ENCODE measurements at places on chromosomes 6 and 20.

- DNase-seq = no peak
Measured at GRCh38 chr20:47713878-47714450, 71.3 kb downstream of the SULF2 start.

DNA sequence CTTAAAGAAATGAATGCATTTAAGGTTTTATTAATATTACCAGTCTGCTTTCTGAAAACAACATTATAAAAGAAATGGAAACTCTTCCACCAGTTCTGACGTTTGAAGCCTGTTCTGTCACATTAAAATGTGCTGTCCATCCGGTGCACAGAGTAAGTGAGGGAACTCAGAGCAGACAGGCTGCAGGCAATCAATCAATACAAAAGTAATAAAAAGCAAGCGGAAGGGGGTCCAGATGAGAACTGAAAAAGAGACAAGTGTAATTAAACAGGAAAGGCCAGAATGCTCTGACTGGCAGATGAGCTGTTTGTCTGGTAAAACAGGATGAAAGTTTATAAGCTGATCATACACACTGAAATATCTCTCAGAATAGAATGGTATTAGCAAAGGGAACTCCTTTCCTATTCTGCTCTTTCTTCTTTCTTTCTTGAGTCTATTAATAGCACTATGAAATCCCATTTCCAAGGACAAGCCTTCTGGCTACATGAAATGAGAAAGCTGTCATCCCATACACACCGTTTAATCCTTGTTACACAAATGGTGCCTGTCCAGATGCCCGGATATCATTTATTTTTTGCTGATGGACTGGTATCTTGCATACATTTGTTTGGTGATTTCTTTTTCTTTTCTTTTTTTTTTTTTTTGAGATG, 94.3 kb downstream of the RAMACL start:
- DNase-seq = no peak

GRCh38 chr20:63150391-63150898, 65.5 kb downstream of the YTHDF1 start:
- DNase-seq = no peak

DNA sequence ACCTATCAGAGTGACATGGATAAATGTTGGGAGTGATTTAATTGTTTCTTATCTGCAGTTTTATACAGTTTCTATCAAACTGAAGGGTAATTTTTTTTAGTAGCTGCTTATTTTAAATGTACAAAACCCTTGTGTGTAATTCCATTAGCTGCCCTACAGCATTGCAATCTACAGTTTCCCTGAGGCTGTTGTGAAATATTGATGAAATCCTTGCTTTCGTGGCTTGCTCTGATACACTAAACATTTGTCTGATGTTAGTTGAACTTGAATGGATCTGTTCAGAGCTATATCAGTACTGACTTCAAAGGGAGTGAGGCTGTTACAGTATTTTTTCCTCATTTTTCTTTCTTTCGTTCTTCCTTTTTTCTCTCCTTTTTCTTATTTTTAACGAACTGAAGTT, 255.4 kb downstream of the TSHZ2 start:
- DNase-seq = no peak

- no peak for DNase-seq
Measured at GRCh38 chr6:169406034-169406433, 152.4 kb upstream of the THBS2 start.

- DNase-seq = no peak
Measured at GRCh38 chr20:63053432-63054102, 46.8 kb upstream of the BHLHE23 start.

GRCh38 chr20:48797850-48798747, 29.7 kb downstream of the PREX1 start:
- DNase-seq = no peak

DNA sequence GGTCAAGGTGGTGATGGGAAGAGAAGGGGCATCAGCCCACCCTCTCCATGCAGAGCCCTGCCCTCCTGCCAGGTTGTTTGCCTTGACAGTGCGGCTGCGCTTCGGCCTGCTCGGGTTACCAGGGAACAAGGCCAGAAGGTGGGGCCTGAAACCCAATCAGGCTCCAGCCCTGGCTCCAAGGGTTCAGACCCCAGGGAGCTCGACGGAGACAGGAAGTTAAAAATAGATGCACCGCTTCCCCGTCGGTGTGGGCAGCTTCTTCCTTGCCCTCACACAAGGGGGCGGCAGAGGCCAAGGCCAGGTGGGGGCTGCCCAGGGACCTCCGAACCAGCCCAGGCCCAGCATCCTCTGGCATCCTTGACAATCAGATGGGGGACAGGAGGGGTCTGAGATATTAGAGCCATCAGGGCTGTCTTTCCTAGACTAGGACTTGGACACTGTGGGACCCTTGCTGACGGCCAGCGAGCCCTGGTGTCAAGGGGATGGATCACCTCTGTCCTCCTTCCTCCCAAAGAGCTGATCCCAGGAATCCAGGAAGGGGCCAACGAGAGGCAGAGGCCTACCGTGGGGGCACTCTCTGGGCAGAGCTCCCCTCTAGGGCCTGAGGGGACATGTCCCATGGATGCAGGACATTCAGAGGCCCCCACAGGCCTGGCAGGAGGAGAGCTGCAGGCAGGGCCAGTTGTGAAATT, 65.2 kb downstream of the RIPOR3 start:
- DNase-seq = no peak

DNA sequence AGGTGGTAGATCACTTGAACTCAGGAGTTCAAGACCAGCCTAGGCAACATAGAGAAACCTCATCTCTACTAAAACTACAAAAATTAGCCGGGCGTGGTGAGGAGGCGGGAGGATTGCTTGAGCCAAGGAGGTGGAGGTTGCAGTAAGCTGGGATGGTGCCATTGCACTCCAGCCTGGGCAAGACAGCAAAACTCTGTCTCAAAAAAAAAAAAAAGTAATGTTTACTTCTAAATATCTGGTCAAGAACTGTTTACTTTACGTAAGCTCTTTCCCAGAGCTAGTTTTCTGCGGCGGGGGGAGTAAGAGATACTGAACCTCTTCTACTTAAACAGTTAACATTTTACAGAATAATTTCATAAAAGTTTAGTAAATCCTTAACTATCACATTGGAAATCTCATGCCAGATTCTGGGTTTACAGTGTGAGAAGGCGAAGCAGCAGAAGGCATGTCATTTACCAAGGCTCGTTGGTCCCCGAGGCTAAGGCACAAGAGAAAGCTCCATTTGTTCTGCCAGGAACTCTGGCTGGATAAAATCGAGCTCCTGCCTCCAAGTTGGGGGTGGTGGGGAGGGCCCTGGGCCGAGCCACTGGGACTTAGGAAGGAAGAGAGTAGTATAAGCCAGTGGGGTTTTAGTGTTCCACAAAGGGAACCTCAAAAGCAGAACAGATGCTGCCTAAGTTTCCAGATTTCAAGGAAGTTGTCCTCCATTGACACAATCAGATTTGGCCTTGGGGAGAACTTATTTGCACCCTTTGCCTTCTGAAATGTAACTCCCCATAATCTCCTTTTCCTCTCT, 41.7 kb downstream of the ARFGEF2 start:
- DNase-seq = no peak

DNA sequence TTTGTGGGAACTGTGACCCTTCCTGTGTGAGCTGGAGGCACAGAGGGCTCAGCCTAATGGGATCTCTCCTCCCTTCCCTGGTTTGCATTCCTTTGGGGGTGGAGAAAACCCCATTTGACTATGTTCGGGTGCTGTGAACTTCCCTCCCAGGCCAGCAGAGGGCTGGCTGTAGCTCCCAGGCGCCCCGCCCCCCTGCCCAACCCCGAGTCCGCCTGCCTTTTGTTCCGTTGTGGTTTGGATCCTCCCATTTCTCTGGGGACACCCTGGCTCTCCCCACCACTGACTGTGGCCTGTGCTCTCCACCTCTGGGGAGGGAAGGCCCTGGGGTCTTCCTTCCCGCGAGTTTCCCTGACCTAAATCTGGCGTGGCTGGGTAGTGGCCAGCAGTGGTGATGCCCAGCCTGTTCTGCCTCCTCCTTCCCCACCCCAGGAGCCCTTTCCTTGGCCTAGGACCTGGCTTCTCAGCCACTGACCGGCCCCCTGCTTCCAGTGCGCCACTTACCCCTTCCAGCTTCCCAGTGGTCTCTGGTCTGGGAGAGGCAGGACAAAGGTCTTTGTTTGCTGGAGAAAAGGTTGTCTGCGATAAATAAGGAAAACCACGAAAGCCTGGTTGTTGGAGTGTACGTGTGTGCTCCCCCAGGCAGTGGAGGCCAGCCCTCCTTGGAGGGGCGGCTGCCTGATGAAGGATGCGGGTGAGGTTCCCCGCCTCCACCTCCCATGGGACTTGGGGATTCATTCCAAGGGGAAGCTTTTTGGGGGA, 4.9 kb downstream of the VEGFA start:
- peak; percentile 55 for DNase-seq

GRCh38 chr20:38373231-38373867, 27.1 kb downstream of the LBP start:
- no peak for DNase-seq

- no peak for DNase-seq
Measured at GRCh38 chr6:67393356-67393755, 1241.7 kb upstream of the ADGRB3 start.

GRCh38 chr20:31543966-31544598, 29.8 kb downstream of the HM13 start:
- no peak for DNase-seq

GRCh38 chr6:139545206-139546105, 171.0 kb upstream of the CITED2 start:
- no peak for DNase-seq

- no peak for DNase-seq
Measured at GRCh38 chr6:142507065-142507464, 205.3 kb downstream of the ADGRG6 start.

- no peak for DNase-seq
Measured at GRCh38 chr6:56147766-56148165, 99.6 kb downstream of the COL21A1 start.

DNA sequence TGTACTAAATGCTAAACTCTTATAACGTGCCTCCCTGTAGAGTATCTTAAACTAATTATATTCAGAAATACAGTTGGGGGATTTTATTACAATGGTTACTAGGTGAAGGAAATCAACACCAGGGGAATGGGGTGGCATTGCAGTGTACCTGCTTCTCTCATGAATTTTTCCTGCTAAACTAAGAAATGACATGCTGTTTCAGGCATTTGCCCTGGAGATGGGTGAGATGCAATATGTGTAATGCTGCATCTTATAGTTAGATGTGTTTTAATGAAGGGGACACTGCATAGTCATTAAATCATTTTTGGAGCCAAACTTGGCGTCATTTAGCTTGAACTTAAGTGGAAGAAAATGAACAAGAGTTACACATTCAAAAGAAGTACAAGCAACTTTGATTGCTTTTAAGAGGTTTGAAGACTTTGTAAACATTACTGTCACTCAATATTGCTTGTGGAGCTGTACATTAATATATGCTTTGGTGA, 4.3 kb downstream of the EYA4 start:
- no peak for DNase-seq

All from LoVo (cell line).